ENCODE measurements at places on chromosomes 7 and 10.

GRCh38 chr10:121751191-121751760 lies 153.0 kb upstream of the FGFR2 start:
- DNase-seq, result no peak
- no peak overlapping the region for H3K27ac ChIP-seq
- no peaks in the 10 kb centered on the region for H3K27me3 ChIP-seq

DNA sequence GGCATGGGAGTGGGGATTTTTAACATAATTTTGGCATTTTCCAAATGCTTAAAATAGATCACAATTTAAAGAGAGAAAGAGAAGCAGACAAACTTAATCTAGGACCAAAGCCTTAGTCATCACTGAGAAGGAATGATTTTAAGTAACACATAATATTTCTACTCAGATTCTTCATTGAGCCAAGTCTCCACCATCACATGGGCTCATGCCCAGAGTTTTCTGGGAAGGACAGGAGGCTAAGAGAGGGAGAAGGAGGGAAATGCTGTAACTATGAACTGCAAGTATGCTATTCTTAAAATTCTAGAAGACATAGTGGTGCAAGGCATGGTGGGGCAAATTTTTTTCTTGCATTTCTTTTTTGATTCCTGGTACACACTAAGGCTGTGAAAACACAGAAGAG lies 23.8 kb upstream of the UBE2D1 start:
- H3K4me3 ChIP-seq, result no peak overlapping the region
- DNase-seq, result no peak
- no peaks in the 10 kb centered on the region for H3K4me1 ChIP-seq
- H3K27me3 ChIP-seq, result peaks cover 11% of the 10 kb centered on the region
- H3K36me3 ChIP-seq, result no peaks in the 10 kb centered on the region

DNA sequence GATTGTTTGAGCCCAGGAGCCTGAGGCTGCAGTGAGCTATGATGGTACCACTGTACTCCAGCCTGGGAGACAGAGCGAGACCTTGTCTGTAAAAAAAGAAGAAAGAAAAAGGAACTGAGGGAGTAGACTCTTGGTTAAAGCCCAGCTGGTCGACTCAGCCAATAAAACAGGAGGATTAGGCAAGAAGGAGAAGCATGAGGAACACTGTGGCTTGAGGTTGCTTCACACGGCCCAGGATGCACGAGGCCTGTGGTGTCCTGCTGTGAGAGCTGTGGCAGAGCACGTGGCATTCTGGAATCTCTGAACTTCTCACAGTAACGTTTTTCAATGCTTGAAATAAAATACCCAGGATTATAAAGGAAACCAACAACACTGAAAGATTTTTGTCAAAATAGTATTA lies 93.3 kb downstream of the CUL2 start:
- no peak overlapping the region for H3K4me3 ChIP-seq
- H3K4me1 ChIP-seq, result peaks cover 11% of the 10 kb centered on the region
- H3K36me3 ChIP-seq, result no peaks in the 10 kb centered on the region
- no peak overlapping the region for H3K27ac ChIP-seq

DNA sequence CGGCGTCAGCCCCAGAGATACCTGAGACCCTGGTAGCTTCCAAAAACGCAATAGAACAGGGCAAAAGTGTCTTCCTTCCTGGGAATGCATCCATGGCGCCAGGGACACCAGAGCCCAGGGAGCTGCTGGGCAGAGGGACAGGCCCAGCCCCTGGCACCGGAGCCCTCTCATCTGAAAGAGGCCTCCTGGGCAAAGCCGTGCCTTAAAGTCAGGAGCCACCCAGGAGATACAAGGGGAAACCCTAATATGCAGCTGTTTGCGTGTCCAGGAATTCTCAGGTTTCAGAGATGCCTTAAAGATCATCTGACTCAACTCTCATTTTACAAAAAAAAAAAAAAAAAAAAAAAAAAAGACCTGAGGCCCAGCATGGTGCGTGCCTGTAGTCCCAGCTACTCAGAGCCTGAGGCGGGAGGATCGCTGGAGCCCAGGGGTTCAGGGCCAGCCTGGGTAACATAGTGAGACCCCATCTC lies 28.0 kb downstream of the NUDT1 start:
- H3K36me3 ChIP-seq, result peaks cover 35% of the 10 kb centered on the region
- peak overlapping the region; percentile 56 for H3K27ac ChIP-seq
- DNase-seq, result no peak
- peaks cover 18% of the 10 kb centered on the region for H3K4me1 ChIP-seq
- H3K4me3 ChIP-seq, result no peak overlapping the region

- H3K27ac ChIP-seq, result no peak overlapping the region
- peaks cover 9% of the 10 kb centered on the region for H3K4me1 ChIP-seq
- no peak overlapping the region for H3K4me3 ChIP-seq
These were observed 1106.7 kb downstream of the TYW1 start for GRCh38 chr7:68103319-68103718.

DNA sequence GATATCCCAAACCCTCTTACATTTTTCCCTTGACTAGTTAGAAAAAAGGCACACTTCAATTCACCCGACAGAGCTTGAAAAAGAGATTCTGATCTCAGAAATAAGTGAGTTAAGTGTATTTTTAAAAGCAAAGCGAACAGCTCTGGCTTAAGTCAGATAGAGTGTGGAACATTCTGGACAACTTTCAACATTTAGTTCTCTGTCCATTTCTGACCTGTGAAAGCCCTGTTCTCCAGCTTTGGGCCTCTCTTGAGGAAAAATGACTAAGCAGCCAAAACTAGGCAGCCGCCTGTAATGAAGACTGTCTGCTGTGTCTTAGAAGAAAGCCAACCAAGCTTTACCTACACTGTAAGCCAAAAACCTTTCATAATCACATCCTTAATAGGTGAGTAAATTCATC lies 50.5 kb downstream of the CDK6 start:
- no peak overlapping the region for H3K4me3 ChIP-seq
- no peak for DNase-seq
- no peaks in the 10 kb centered on the region for H3K27me3 ChIP-seq
- H3K27ac ChIP-seq, result peak overlapping the region; percentile 20
- H3K4me1 ChIP-seq, result peaks cover 68% of the 10 kb centered on the region
- H3K36me3 ChIP-seq, result peaks cover 5% of the 10 kb centered on the region

DNA sequence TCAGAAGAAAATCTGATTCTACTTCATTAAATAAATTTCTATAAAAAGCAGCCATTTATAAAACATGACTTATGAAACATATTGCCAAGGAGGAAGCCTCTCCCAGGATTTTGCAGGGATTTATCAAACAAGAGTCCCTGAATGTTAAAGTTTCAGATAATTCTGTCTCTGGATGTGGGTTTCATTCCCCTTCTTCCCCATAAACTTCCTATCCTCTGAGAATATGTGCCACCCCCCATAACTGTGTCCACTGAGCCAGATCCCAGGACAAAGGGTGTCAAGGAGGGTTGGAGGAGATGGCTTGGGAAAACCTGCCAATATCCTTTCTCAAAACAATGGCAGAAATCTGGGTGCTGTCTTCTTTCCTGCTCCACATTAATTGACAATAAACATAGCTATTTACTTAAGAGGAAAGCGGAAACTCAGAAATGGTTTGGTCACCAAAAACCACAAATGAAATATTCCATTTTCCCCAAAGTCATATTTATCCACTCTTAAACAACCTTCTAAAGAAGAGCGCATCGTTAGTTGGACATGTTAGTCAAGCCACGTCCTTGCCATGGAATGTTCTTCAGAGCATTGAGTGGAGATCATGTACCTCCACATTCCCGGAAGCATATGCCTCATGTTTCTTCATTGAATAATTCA lies 54.3 kb upstream of the AKR1E2 start:
- no peaks in the 10 kb centered on the region for H3K36me3 ChIP-seq
- H3K27ac ChIP-seq, result peak overlapping the region; percentile 78
- peaks cover 35% of the 10 kb centered on the region for H3K4me1 ChIP-seq
- H3K4me3 ChIP-seq, result no peak overlapping the region
- H3K27me3 ChIP-seq, result no peaks in the 10 kb centered on the region

DNA sequence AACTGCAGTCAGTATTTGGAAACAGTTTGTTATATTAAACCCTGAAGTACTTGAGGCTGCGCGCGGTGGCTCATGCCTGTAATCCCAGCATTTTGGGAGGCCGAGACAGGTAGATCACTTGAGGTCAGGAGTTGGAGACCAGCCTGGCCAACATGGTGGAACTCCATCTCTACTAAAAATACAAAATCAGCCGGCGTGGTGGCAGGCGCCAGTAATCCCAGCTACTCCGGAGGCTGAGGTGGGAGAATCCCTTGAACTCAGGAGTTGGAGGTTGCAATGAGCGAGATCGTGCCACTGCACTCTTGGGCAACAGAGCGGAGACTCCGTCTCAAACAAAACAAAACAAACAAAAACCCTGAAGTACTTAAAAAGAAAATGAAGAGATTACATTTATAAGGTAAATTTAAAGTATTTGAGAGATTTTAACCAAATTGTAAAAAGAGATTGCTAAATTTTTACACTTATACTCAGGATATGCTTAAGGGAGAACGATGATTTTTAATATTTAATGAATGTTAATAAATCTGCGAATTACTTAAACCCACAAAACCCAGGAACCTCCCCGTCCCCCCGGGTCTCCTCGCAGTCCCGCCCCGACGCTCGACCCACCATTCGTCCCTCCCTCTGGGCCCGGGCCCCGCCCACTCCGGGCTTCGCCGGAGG lies 425 bp upstream of the MTG1 start:
- DNase-seq, result no peak
- H3K4me3 ChIP-seq, result peak overlapping the region; percentile 90
- peak overlapping the region; percentile 92 for H3K27ac ChIP-seq
- peaks cover 30% of the 10 kb centered on the region for H3K36me3 ChIP-seq
- no peaks in the 10 kb centered on the region for H3K27me3 ChIP-seq

GRCh38 chr10:32161586-32161985 lies 105.4 kb upstream of the KIF5B start:
- H3K36me3 ChIP-seq, result no peaks in the 10 kb centered on the region
- no peak overlapping the region for H3K4me3 ChIP-seq
- H3K27me3 ChIP-seq, result no peaks in the 10 kb centered on the region
- H3K27ac ChIP-seq, result no peak overlapping the region
- H3K4me1 ChIP-seq, result peaks cover 19% of the 10 kb centered on the region

- no peak for DNase-seq
- H3K4me3 ChIP-seq, result no peak overlapping the region
These were observed 61.0 kb downstream of the MET start for GRCh38 chr7:116732788-116733694.

DNA sequence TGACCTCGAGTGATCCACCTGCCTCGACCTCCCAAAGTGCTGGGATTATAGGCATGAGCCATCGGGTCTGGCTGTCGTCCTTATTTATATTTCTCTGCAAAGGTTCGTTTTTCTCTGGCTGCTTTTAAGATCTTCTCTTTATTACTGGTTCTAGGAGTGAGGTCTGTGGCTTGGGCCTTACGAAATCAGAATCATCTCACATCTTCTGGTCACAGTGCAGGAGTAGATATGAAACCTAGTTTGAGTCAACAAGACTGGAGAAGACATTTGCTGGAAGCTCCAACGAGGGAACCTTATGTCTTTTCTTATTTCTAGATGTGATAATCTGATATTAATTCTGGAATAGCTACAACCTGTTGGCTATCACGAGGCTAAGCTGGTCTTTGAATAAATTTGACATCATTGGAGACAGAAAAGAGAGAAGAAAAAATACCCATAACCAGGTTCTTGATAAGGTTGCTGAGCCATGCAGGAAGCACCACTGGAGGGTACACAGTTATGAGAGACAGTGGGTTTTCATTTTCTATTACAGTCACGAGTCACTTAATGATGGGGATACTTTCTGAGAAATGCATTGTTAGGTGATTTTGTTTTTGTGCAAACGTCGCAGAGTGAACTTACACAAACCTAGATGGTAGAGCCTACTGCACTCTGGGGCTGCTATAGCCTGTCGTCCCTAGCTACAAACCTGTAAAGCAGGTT lies 25.6 kb upstream of the IL15RA start:
- DNase-seq, result no peak
- H3K27me3 ChIP-seq, result peaks cover 26% of the 10 kb centered on the region

GRCh38 chr10:79185067-79185774 lies 116.5 kb downstream of the ZMIZ1 start:
- peaks cover 100% of the 10 kb centered on the region for H3K4me1 ChIP-seq
- no peaks in the 10 kb centered on the region for H3K27me3 ChIP-seq
- H3K36me3 ChIP-seq, result peaks cover 14% of the 10 kb centered on the region

DNA sequence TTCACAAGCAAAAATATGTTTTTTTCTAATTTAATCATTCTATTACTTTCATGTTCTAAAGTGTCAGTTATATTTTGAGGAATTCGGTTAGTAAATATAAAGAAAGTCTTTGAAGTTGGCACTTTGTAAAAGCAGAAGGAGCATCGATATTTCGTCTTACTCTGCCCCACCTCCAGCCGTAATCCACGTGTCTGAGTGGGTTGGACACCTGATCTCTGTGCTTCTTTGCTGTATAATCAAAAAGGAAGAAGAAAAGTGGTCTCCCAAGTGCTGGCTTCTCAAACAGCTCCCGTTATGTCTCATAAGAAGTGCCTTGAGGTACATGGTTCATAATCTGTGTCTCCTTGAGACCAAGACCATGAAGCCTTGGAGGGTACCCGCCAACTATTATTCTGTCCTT lies 19.8 kb downstream of the PRKAR2B start:
- no peak overlapping the region for H3K27ac ChIP-seq
- H3K27me3 ChIP-seq, result no peaks in the 10 kb centered on the region
- H3K4me3 ChIP-seq, result no peak overlapping the region
- no peaks in the 10 kb centered on the region for H3K36me3 ChIP-seq

DNA sequence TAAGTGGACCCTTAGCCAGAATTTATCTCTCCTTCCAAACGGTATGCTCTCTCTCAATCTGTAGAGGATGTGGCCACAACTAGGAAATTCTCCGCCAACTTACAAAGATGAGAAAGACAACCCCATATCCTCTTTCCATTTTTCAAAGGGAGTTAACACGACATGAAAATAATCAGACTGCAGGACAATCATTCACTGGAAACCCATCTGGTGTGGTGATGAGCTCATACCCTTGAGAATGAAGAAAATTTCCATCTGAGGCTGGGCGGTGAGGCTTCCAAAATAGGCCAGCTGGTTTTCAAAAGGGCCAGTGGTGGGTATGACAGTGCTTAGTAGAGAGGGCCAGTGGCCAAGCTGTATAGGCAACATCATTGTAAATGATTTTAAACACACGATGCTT lies 369.6 kb downstream of the FRMD4A start:
- peaks cover 25% of the 10 kb centered on the region for H3K4me1 ChIP-seq
- no peaks in the 10 kb centered on the region for H3K27me3 ChIP-seq
- no peak overlapping the region for H3K4me3 ChIP-seq
- DNase-seq, result no peak
- no peaks in the 10 kb centered on the region for H3K36me3 ChIP-seq
- H3K27ac ChIP-seq, result peak overlapping the region; percentile 70

DNA sequence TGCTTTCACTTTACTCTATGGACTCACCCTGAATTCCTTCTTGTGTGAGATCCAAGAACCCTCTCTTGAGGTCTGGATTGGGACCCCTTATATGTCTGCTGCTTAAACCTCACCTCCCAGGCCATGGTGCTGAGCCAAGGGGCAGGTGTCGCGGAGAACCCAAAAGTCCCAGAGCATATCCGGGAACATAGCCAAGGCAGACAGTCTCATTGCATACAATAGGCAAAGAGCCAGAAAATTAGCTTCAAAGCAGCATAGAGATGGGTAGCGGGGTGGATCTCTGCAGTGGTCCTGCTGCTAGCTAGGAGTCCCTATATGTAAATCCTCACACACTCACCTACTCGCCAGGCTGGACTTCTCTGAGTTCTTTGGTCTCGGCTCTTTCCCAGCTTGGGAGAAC lies 5.5 kb downstream of the CCL24 start:
- no peaks in the 10 kb centered on the region for H3K27me3 ChIP-seq
- H3K27ac ChIP-seq, result no peak overlapping the region
- H3K4me1 ChIP-seq, result no peaks in the 10 kb centered on the region

- H3K27me3 ChIP-seq, result peaks cover 27% of the 10 kb centered on the region
- H3K27ac ChIP-seq, result no peak overlapping the region
- DNase-seq, result no peak
- H3K36me3 ChIP-seq, result no peaks in the 10 kb centered on the region
- no peaks in the 10 kb centered on the region for H3K4me1 ChIP-seq
These were observed 46.3 kb downstream of the CNNM1 start for GRCh38 chr10:99375426-99375825.
